ENCODE measurements at places on chromosomes 1 and 21. TPM values are rescaled to one million over a fixed set of nuclear protein-coding genes. Genes with fewer than 3 reads are reported as not detected.

Gene ZNF281
- total RNA-seq, result 21.7 TPM

GRCh38 chr1:31752952-31753475 is 11.1 kb downstream of the ADGRB2 start:
- peak; percentile 46 for DNase-seq

- DNase-seq, result no peak
These were observed 115.6 kb upstream of the GUCA2B start for GRCh38 chr1:42037586-42037985.

GRCh38 chr1:221800831-221801230 is 58.9 kb upstream of the DUSP10 start:
- no peak for DNase-seq

GRCh38 chr1:29811247-29811646 is 574.9 kb downstream of the PTPRU start:
- no peak for DNase-seq

Gene DMBX1
- 2.0 TPM for total RNA-seq

Gene UAP1
- 128 TPM for total RNA-seq

Gene AGMAT
- total RNA-seq, result 0.99 TPM

Gene AQP10
- total RNA-seq, result 2.0 TPM

- DNase-seq, result no peak
These were observed 979 bp downstream of the PIGM start for GRCh38 chr1:160030657-160031364.

DNA sequence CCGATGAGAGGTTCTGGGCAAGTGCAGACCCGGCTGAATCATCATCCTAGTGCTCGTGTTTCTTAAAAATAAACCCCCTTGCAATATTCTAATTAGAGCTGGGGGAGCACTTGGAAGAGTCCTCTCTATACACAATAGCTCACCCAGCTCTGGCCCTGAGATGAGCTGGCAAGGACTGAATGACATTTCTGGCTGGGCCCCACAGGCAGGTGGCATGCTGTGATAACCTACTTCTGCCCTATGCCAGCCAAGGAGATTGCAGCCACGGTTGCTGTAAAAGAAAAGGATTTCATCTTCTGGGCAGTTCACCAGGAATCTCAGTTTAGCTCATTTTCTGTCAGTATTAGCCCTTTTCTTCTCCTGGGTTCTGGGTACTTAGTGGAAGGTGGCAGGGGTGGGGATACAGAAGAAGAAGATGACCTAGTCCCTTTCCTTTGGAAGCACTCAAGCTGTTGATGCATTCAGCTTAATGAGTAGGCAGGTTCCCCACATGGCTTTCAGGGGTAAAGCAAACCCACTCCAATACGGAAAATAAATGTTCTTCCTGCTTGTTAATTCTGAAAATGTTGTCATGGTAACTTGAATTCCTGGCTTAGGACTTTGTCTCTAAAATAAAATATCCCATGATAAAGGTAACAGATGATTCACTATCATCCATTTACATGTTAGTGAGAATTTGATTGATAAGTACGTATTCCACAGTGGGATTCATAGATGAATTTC is 32.2 kb downstream of the VASH2 start:
- DNase-seq, result peak; percentile 20

GRCh38 chr1:229759586-229759985 is 133.5 kb downstream of the URB2 start:
- DNase-seq, result no peak

GRCh38 chr1:93961443-93961842 is 52.2 kb upstream of the GCLM start:
- no peak for DNase-seq

- no peak for DNase-seq
These were observed 10.5 kb upstream of the TAF1A start for GRCh38 chr1:222600281-222600680.

- peak; percentile 50 for DNase-seq
These were observed 25.2 kb downstream of the KCNC4 start for GRCh38 chr1:110235181-110235833.

Gene PDIK1L
- 11.7 TPM for total RNA-seq
